Cerebellar cortex (tissue), 1 donor: ENCODE measurements at places on chromosomes 2 and 18.
A peak's percentile ranks its signal among the peaks of the same experiment; 100 is the strongest.

- DNase-seq: peak; percentile 12
These were observed 32.9 kb downstream of the CDKL4 start for GRCh38 chr2:39210846-39211245.

- no peak for DNase-seq
These were observed 20.4 kb upstream of the DOK6 start for GRCh38 chr18:69380324-69380723.

DNA sequence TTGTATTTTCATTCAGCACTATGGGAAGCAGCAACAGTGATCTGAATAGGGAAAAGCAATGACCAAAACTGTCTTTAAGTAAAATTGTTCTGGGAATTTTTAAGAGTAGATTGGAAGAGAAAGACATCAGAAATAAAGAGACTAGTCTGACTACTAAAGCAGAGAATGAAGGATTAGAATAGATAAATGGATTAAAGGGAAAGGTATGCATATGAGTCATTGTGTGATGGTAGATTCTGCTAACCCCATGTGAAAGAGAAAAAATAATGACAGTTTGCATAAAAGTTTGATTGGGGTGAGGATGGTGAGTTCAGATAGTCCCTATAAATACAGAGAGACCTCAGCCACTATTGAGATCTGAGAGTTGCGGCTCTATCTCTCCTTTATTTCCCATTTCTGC is 139.6 kb upstream of the DCC start:
- DNase-seq: no peak

GRCh38 chr2:209942936-209943605 is 59.4 kb upstream of the RPE start:
- no peak for DNase-seq

GRCh38 chr18:3472681-3473544 is 22.9 kb downstream of the TGIF1 start:
- no peak for DNase-seq

DNA sequence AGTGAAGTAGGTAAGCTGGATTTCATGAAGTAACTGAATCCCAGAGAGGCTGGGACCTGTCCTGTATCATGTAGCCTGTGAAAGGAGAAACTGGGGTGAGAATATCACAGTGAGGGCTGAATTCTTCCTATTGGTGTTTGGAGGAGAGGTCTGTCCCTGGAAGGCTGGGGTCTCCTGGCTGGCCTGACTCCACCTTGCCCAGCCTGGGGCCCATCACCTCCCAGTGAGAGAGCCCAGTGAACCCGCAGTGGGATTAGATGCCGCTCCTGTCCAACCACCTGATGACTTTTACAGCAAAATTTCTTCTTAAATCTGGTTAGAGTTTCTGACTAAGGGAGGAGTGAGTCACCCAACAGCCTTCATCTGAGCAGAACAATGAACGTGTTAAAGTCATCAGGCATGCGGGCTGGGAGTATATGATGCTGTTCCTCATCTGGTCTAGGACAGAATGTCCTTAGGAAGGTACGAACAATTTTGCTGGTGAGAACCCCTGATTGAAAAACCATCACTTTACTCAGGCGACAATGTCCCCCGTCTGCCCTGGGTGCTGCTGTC is 152.9 kb downstream of the LPIN1 start:
- no peak for DNase-seq

- DNase-seq: no peak
These were observed 364.4 kb downstream of the ZNF521 start for GRCh38 chr18:24987303-24988252.

- no peak for DNase-seq
These were observed 10.2 kb downstream of the TMEM247 start for GRCh38 chr2:46489423-46490174.

GRCh38 chr2:130190237-130190636 is 8.0 kb downstream of the TUBA3E start:
- no peak for DNase-seq

DNA sequence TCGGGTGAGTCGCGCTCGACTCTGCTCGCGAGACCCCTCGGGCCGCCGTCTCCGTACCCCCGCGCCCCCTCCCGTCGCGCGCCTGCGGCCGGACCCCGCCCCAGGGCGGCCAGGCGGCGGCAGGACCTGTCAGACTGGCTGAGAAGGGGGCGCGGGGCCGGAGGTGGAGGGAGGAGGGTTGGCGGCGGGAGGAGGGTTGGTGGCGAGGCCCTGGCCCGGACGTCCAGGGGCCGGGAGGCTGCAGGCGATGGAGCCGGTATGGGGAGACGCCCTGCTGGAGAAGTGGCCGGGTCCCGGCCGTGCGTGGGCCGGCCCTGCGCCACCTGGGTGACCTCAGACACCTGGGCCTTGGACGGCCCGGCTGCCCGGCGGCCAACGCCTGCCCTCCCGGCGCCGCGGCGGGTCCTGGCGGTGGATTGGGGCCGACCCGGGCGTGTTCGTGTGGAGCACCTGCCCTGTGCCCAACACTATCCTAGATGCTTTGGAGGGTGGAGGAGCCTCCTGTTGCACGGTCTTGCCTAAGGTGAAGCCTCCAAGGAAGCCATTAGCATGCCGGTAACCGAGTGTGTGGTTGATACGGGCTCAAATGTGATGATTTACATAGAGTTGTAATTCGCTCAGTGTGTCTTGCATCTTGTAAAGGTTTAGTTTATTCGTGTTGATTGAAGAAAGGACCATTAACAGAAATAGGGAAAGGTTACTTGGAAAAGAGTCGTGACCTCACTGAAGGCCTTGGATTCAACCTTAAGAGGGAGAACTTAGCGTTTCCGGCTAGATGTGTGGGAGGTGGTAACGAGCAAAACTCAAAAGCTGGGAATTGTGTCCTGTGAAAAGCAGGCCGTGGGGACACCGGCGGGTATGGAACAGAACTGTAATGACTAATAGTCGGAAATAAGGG is 550 bp downstream of the MYL12B start:
- DNase-seq: no peak

DNA sequence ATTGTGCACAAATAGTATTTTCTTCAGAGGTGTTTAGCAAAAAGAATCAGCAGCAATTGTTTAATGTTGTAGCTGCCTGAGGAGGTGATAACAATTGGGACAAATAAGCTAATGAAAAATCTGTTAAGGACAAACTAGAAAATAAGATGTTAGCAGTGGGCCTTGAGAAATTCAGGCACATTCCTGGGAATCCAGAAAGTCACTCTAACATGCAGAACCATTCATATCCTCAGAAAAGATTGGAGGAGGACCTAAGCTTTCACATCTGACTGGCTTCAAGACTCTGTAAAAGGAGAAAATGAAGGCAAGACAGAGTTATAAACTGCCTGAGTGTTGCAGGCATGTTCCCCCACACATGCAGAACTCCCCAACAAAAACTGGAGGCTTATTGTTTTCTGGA is 353.5 kb upstream of the RGPD4 start:
- DNase-seq: no peak

- no peak for DNase-seq
These were observed 89.1 kb downstream of the AFF3 start for GRCh38 chr2:100053087-100053885.

DNA sequence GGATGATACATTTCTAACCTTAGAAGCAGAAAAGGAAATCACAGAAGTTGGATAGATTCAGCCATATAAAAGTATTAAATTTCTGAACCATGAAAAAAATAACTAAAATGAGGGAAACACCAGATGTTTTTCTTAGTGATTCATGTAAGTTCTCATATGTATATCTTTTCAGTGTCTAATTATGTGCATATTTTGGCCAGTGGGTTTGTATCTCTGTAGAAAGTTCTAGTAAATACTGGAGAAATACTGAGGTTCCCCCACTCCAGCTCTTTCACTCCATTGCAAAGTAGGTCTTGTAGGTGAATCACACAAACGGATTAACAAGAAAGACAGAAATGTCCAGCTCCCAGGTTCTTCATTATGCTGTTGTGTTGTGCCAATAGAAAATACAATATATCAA is 222.3 kb downstream of the NEDD4L start:
- no peak for DNase-seq

DNA sequence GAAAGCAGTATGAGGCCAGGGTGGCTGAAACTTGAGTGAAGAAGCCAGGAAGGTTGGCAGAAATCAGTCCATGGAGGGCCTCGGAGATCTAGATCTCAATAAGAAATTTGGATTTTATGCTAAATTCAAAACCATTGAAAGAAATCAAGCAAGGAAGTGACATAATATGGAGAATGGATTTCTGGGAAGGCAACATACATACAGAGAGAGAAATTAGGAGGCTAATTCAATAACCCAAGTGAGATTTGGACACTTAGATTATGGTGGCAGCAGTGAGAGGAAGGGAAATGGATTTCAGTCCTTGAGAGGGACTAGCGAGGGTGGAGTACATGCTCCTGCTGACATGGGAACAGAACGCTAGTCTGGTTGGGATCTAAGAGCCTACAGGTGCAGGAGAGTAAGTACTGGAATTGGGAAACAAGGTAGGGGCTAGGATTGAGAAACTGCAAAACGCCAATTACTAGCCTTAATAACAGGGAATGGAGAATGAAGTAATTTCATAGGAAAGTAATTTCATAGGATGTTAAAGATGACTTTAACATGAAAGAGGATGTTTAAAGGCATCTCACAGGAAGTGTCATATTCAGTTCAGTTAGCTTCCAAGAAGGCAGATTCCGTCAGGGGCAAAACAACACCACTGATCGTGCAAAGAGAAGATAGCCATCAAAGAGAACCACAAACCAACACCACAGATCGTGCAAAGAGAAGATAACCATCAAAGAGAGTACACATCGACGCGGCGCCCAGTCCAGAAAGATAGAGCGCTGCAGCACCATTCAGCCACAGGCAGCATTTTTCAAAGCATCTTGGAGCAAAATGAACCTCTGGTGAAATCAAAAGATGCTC is 27.2 kb downstream of the CDKL4 start:
- no peak for DNase-seq

GRCh38 chr2:173401716-173402326 is 47.1 kb downstream of the CDCA7 start:
- peak; percentile 9 for DNase-seq

GRCh38 chr2:7819850-7820249 is 862.0 kb upstream of the ID2 start:
- DNase-seq: no peak

- no peak for DNase-seq
These were observed 325.4 kb downstream of the SPAG16 start for GRCh38 chr2:213609570-213610170.

DNA sequence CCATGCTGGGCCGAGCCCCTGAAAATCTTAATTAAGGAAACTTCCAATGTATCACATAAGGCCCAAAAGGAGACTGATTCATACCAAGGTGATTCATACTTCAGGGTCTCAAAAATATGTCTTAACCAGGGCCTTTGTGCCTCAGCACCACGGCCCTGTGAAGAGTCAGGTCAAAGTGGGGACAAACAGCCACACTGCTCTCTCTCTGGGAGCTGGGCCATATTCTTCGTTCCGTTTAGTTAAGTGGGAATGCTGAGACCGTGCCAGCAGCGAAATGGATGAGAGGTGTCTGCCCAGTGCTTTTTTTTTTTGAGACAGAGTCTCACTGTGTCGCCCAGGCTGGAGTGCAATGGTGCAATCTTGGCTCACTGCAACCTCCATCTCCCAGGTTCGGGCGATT is 9.3 kb upstream of the PTMA start:
- no peak for DNase-seq

- no peak for DNase-seq
These were observed 66.5 kb downstream of the ACTR2 start for GRCh38 chr2:65294136-65294535.

DNA sequence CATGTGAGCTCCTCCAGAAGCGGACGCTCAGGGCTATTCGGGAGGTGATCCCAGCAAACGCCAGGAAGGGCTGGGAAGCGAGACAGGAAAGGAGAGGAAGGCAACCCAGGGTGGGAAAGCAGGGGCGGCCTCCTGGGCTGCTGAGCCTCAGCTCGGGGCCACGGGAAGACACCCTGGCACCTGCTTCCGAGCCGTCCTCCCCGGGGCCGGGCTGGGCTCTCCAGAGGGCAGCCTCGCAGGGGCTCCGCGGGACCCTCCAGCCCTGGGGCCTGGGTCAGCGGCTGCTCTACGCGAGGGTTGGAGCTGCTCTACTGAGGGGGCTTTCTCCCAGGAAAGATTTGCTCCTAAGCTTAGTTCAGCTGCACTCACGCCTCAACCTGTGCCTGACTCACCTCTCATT is 34.0 kb downstream of the TIMM21 start:
- DNase-seq: no peak

DNA sequence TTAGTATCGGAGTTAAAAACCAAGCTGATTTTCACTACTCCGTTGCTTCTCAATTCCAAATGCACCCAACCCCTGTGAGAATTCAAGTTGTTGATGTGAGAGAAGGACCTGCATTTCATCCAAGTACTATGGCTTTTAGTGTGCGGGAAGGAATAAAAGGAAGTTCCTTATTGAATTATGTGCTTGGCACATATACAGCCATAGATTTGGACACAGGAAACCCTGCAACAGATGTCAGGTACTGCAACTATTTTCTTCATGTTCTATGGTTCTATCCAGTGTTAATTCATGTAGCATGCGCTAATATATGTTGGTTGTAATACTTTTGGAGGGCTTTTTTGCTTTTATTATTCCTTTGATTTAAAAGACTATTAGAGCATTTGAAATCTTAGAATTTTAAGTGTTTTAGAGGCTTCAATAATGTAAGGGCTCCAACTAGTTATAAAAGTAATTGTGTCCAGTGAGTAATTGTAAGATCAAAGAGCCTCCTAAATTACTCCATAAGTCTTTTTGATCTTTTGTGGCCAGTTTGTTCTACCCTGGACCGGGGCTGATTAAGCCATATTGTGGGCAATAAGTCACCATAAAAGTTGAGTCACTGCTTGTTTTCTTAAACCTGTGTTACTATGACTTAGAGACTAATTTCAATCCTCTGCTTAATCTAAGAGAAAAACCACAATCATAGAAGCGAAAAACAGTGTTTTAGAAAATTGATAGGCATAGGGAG is 22.9 kb downstream of the DSG4 start:
- no peak for DNase-seq

DNA sequence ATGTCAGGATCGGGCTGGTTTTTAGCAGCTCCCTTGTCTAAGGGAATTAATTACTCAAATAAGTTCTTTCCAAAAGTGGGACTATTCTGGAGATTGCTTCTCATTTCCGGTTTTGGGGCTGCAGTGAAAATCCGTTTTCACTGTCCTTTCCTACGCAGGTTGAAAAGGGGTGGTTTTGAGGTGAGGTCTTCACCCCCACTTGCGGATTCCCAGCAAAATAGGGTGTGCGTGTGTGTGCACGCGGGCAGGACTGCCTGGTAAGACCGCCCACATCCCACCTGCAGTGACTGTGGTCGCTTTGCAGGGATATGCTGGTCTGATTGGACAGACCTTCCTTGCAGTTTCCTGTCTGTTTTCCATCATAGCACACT is 472 bp upstream of the PLEKHM3 start:
- peak; percentile 59 for DNase-seq

DNA sequence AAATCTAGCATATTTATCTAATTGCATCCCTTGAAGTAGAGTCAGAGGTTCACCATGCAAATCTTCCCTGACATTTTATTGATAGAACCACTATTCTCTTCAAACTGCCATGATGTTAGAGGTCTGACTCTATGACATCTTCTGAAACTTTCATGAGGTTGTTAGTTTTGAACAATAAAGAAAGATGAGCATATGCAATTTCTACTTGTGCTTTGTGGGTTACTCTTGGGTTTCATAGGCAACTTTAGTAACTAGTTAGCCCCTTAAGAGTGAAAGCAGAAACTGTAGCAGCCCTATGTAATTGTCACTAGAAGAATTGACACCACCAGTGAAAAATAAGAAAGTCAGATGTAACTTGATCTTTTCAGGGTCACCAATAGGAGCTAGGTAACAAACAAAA is 53.1 kb upstream of the ZEB2 start:
- no peak for DNase-seq
